ENCODE measurements at places on chromosomes 5 and 9. TPM values are rescaled to one million over a fixed set of nuclear protein-coding genes. Genes with fewer than 3 reads are reported as not detected.

Gene FAM169A
- 3.9 TPM for total RNA-seq

Gene MRPS27
- 71.0 TPM for total RNA-seq

Gene NR2F1
- 1.1 TPM for total RNA-seq

Gene TAF7
- 56.1 TPM for total RNA-seq

Gene SLC2A6
- total RNA-seq: 13.1 TPM

Gene ZCCHC7
- total RNA-seq: 14.1 TPM

Gene SLC34A3
- 1.4 TPM for total RNA-seq

GRCh38 chr5:58334035-58334434 is 125.9 kb downstream of the PLK2 start:
- H3K4me1 ChIP-seq: peaks cover 12% of the 10 kb centered on the region
- no peaks in the 10 kb centered on the region for H3K27me3 ChIP-seq
- H3K27ac ChIP-seq: no peak overlapping the region

DNA sequence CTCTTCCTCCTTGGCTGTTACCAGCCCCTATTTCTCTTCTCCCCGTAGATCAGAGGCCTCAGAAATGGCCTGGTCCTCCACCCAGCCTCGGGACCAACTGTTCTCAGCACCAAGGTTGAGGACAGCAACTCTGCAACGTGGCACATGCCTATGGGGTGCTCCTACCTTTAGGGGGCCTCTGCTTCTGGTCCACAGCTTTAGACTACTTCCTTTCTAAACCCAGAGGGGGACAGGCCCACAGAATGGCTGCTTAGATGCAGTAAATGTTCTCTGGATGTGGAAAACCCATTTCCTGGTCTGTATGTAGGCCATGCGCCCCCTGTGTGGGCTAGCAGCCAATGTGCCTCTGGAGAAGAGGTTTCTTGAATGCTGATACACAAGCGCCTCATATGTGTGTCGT is 68.4 kb downstream of the NRG2 start:
- no peak overlapping the region for H3K27ac ChIP-seq
- DNase-seq: no peak
- H3K27me3 ChIP-seq: 0 out of 2 replicates have a peak, but pooled peaks cover 3% of the 10 kb centered on the region
- no peaks in the 10 kb centered on the region for H3K36me3 ChIP-seq
- H3K4me3 ChIP-seq: no peak overlapping the region

DNA sequence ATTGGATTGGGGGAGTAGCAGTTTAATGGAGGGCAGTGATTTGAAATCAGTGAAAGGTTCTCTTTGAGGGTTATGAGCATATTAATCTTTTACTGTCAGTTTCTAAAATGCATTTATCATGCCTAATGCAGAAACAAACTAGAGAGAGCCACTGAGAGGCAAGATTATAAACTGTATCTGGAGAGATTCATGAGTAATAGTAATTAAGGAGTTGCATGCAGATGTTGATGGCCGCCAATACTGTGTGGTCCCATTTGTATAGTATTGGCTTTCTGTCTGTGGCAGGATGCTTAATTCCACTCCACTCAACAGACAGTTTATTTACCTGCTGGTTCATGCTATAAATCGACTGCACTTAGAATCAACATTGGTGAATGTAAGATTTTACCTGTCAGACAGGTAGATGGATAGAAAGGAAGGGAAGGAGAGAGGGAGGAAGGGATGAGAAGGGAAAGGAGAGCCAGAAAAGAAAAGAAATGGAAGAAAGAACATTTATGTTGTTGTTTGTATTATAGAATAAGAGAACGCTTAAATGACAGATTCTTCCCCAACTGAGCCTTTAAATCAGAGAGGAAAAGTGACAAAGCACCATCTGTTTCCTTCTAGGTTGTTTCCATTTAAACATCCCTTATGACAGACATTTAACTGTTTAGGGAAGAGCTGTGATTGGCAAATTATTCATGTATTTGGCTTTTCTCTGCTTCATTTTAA is 146.5 kb downstream of the PAM start:
- no peak overlapping the region for H3K4me3 ChIP-seq
- peaks cover 12% of the 10 kb centered on the region for H3K4me1 ChIP-seq
- no peaks in the 10 kb centered on the region for H3K36me3 ChIP-seq

GRCh38 chr5:159331093-159331973 is 1.0 kb upstream of the IL12B start:
- peak overlapping the region; percentile 56 for H3K4me3 ChIP-seq
- no peak for DNase-seq
- H3K36me3 ChIP-seq: no peaks in the 10 kb centered on the region
- H3K27me3 ChIP-seq: peaks cover 24% of the 10 kb centered on the region
- H3K27ac ChIP-seq: no peak overlapping the region

- no peaks in the 10 kb centered on the region for H3K4me1 ChIP-seq
- no peaks in the 10 kb centered on the region for H3K36me3 ChIP-seq
- no peaks in the 10 kb centered on the region for H3K27me3 ChIP-seq
Observed at GRCh38 chr5:131198625-131199024, 27.9 kb downstream of the LYRM7 start.

GRCh38 chr5:163385271-163385670 is 52.1 kb upstream of the CCNG1 start:
- H3K36me3 ChIP-seq: no peaks in the 10 kb centered on the region
- H3K4me1 ChIP-seq: peaks cover under 1% of the 10 kb centered on the region
- H3K4me3 ChIP-seq: no peak overlapping the region
- no peak for DNase-seq
- no peak overlapping the region for H3K27ac ChIP-seq

DNA sequence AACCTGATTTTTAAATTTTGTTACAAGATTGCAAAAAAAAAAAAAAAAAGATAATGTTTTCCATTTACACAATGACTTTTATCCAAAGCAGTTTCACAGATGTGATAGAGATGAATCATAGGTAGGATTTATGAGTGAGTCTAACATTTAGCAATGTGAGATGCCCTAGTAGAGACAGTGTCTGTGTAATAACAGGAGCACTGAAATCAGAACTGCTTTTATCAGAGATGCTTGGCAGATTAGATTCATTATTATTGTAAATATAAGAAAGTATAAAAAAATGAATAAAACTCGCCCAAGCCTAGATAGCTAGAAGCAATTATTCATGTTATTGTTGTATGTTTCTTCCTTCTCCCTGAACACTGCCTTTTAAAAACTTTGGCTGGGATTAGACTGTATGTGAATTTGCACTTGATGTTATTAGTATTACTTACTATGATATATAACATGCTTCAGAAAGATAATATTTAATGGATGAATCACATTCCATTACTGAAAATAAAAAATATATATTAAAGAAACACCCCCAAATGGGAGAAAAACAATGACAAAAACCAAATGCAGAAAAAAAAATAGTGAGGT is 567.3 kb upstream of the KLF4 start:
- H3K36me3 ChIP-seq: no peaks in the 10 kb centered on the region
- no peaks in the 10 kb centered on the region for H3K27me3 ChIP-seq
- peak; percentile 86 for DNase-seq
- H3K27ac ChIP-seq: peak overlapping the region; percentile 96
- peaks cover 45% of the 10 kb centered on the region for H3K4me1 ChIP-seq

DNA sequence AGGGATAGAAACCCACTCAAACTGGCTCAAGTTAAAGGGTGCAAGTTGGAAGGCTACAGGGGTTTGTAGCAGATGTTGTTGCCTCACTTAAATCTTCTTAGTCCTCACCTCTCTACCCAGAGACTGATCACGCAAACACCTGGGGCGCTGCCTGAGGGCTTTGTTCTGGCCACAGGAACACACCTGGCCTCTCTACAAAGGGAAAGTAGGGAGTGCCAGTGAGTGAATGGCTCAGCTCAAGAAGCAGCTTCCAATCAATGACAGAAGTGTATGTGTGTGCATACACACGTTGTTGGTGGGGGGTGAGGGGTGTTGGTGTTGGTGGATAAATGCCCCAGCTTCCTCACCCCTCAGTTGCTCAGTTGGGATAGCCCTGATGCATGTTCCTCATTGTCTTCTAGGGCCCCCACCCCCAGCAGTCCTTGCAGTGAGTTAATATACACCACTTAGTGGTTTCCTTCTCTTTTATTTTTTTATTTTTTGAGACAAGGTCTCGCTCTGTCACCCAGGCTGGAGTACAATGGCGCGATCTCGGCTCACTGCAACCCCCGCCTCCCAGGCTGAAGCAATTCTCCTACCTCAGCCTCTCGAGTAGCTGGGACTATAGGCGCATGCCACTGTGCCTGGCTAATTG is 30.6 kb upstream of the CTNNA1 start:
- H3K27ac ChIP-seq: no peak overlapping the region
- no peaks in the 10 kb centered on the region for H3K27me3 ChIP-seq
- H3K4me3 ChIP-seq: no peak overlapping the region
- DNase-seq: peak; percentile 53
- no peaks in the 10 kb centered on the region for H3K36me3 ChIP-seq

- no peak overlapping the region for H3K4me3 ChIP-seq
- DNase-seq: no peak
Observed at GRCh38 chr5:43802119-43802518, 199.1 kb downstream of the NNT start.

DNA sequence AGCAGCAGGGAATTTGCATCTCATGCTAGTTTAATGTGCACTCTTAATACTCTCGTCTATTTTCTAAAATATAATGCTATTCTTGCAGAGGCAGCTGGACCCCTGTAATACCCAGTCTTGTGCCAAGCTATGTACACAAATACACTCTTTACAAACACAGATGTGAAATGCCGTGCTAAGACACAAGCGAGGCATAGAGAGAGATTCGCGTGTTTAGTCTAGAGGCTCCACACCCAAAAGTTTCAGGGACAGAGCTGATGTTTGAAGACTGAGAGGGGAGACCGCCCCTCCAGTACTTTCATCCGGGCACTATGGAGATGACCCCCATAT is 1.2 kb downstream of the DPYSL3 start:
- DNase-seq: no peak
- no peaks in the 10 kb centered on the region for H3K4me1 ChIP-seq
- no peak overlapping the region for H3K4me3 ChIP-seq
- peaks cover 55% of the 10 kb centered on the region for H3K27me3 ChIP-seq
- no peak overlapping the region for H3K27ac ChIP-seq

GRCh38 chr9:112348257-112349007 is 15.0 kb upstream of the PTBP3 start:
- no peak overlapping the region for H3K4me3 ChIP-seq
- no peak for DNase-seq
- H3K27ac ChIP-seq: no peak overlapping the region

DNA sequence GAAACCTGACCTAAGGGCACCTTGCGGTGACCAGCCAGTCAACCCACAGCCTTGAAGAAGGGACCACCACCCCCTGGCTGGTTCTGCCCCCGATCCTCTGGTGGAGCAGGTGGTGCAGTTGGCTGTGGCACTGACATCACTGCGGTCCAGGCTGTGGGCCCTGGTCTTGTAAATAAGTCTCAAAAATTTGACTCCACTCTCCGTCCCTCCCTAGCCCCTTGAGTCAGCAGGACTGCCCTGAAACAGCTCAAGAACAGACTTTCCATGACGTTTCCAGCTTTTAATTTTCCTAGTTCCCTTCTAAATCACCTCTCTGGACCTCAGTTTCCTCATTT is 134.8 kb upstream of the BOD1 start:
- peaks cover 9% of the 10 kb centered on the region for H3K4me1 ChIP-seq
- no peak overlapping the region for H3K4me3 ChIP-seq
- H3K36me3 ChIP-seq: no peaks in the 10 kb centered on the region
- DNase-seq: no peak

GRCh38 chr9:12817702-12818101 is 42.9 kb downstream of the LURAP1L start:
- peaks cover 33% of the 10 kb centered on the region for H3K4me1 ChIP-seq
- DNase-seq: peak; percentile 41
- no peaks in the 10 kb centered on the region for H3K36me3 ChIP-seq
- H3K4me3 ChIP-seq: no peak overlapping the region
- no peaks in the 10 kb centered on the region for H3K27me3 ChIP-seq
- peak overlapping the region; percentile 100 for H3K27ac ChIP-seq

- peak; percentile 55 for DNase-seq
- H3K36me3 ChIP-seq: no peaks in the 10 kb centered on the region
- no peak overlapping the region for H3K27ac ChIP-seq
- no peaks in the 10 kb centered on the region for H3K4me1 ChIP-seq
- peaks cover 89% of the 10 kb centered on the region for H3K27me3 ChIP-seq
Observed at GRCh38 chr5:7754997-7755596, 95.8 kb downstream of the CFAP90 start.

DNA sequence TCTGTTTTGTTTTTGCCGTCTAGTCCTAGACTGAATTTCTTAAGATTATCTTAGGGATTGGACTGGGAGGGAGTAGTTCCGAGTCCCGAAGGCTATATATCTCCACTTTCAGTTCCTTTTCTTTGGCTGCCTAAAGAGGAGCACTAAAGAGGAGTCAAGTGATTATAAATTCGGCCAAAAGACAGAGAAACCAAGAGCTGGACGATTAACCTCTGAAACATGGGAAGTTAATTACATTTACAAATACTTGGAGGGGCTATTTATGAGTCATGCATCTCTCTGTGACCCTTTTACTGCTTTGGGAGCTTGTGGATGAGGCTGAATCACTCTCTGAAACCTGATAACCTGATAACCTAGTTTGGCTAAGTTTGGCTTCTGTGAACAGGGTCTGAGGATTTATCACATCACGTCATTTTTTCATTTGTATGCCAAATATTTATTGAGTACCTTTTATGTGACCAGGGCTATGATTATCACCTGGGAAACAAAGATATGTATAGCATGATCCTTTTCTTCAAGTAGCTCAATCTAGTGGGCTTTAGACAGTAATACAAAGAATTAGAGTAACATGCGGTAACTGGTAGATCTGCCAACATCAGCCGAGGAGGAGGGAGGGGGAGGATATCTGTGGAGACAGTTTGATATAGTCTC is 180.9 kb downstream of the CD180 start:
- H3K27me3 ChIP-seq: no peaks in the 10 kb centered on the region
- peaks cover 61% of the 10 kb centered on the region for H3K4me1 ChIP-seq
- peak overlapping the region; percentile 96 for H3K27ac ChIP-seq
- H3K4me3 ChIP-seq: peak overlapping the region; percentile 54
- DNase-seq: no peak
- H3K36me3 ChIP-seq: peaks cover 6% of the 10 kb centered on the region

- no peaks in the 10 kb centered on the region for H3K36me3 ChIP-seq
- peaks cover 89% of the 10 kb centered on the region for H3K4me1 ChIP-seq
- DNase-seq: peak; percentile 95
- H3K27me3 ChIP-seq: no peaks in the 10 kb centered on the region
Observed at GRCh38 chr9:72577212-72577753, 55.9 kb downstream of the TMC1 start.

GRCh38 chr9:70428781-70429180 is 14.3 kb upstream of the KLF9 start:
- H3K27ac ChIP-seq: no peak overlapping the region
- no peaks in the 10 kb centered on the region for H3K36me3 ChIP-seq
- no peaks in the 10 kb centered on the region for H3K27me3 ChIP-seq
- H3K4me3 ChIP-seq: no peak overlapping the region

DNA sequence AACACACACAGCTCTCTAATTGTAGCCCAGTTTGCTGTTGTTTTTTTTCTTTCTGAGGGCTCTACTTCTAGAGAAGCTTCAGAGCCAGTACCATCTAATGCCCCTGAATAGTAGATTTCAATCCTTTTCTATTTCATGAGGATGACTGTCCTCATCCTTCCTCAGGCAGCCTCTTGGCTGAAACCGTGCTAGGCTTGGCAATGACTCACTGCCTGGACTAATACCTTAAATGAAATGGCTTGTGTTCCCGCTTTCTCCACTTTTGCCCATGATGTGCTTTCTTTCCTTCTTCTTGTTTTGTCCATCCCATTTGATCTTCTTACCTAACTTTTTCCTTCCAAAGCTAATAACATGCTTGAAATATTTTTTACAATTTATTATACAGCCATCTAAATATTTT is 80.1 kb downstream of the ITGA1 start:
- no peak overlapping the region for H3K4me3 ChIP-seq
- H3K4me1 ChIP-seq: no peaks in the 10 kb centered on the region
- no peaks in the 10 kb centered on the region for H3K27me3 ChIP-seq
- H3K27ac ChIP-seq: no peak overlapping the region
- no peaks in the 10 kb centered on the region for H3K36me3 ChIP-seq

GRCh38 chr5:141725891-141726290 is 43.9 kb upstream of the ARAP3 start:
- peaks cover 6% of the 10 kb centered on the region for H3K4me1 ChIP-seq
- H3K4me3 ChIP-seq: no peak overlapping the region
- H3K36me3 ChIP-seq: no peaks in the 10 kb centered on the region
- H3K27me3 ChIP-seq: no peaks in the 10 kb centered on the region
